ENCODE measurements at places on chromosomes 5 and 9. TPM values are rescaled to one million over a fixed set of nuclear protein-coding genes. Genes with fewer than 3 reads are reported as not detected.
A peak's percentile ranks its signal among the peaks of the same experiment; 100 is the strongest.

GRCh38 chr5:10653043-10653442, 89.2 kb downstream of the ANKRD33B start:
- H3K27me3 ChIP-seq: peaks cover 16% of the 10 kb centered on the region
- H3K4me3 ChIP-seq: no peak overlapping the region
- no peaks in the 10 kb centered on the region for H3K36me3 ChIP-seq
- no peak for DNase-seq
- H3K27ac ChIP-seq: no peak overlapping the region

DNA sequence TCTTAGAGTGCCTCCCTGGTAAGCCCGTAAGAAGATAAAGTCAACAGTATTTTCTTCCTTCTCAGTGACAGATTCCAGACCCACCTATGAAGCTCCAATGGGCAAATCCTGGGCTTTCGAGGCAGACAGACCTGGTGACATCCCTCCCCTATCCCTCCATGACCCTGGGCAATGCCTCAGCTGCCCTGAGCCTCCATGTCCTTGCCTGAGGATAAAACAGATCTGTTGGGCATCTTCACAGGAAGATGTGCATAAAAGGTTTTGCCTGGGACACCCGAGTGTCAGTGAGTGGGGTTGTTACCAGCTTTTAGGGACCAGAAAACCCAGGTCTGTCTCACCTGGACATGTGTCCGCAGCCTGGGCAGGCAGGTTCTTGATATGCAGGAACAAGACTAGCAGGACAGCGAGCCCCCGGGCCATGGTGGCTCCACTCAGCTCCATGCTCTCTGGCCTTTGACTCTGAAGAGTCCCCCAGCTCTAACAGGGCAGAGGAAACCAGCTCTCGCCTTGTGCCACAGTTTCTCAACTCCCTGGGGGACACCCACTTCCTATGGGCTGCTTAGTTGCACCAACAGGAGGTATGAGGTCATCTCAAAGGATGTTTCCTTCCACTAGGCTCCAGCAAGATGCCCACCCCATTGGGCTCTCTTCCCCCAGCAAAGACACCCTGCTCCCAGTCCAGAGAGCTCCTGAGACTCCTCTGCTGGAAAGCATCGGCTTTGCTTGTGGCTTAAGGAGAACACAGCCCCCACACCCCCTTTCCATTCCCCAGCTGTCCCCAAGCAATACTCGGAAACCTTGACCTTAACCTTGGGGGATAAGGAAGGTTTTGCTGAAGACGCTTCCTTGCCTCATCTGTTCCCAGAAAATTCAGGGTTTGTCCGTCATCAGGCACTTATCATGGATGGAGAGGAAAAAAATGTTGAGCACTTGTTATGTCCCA, at the start of gene FCN1:
Gene FCN1 (minus strand): TSS at position 482 of the 943 bp plus-strand sequence. CDS start 41 bp downstream, at position 441.
- no peak for DNase-seq
- H3K4me3 ChIP-seq: no peak within 1 kb of the TSS
- no peaks in the 10 kb centered on the region for H3K27me3 ChIP-seq
- no peaks in the 10 kb centered on the region for H3K4me1 ChIP-seq

DNA sequence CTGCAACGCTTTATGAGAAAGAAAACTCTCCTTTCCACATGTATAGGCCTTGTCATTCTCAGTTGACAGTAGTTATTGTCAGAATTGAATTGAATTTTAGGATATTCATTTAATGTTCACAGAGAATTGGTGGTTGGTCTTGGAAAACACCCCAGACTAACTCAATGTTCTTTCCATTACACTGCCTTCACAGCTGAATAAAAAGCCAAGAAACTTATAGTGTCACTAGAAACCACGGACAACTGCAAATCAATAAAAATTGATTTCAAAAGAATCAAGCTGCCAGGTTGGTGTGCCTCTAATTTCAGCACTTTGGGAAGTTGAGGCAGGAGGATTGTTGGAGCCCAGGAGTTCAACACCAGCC, 38.9 kb upstream of the IQGAP2 start:
- H3K36me3 ChIP-seq: no peaks in the 10 kb centered on the region
- H3K4me1 ChIP-seq: no peaks in the 10 kb centered on the region
- no peak overlapping the region for H3K27ac ChIP-seq
- DNase-seq: no peak

- no peaks in the 10 kb centered on the region for H3K4me1 ChIP-seq
- no peak overlapping the region for H3K27ac ChIP-seq
- H3K36me3 ChIP-seq: no peaks in the 10 kb centered on the region
- no peak overlapping the region for H3K4me3 ChIP-seq
Measured at GRCh38 chr9:31355965-31356364, 1028.5 kb upstream of the ACO1 start.

DNA sequence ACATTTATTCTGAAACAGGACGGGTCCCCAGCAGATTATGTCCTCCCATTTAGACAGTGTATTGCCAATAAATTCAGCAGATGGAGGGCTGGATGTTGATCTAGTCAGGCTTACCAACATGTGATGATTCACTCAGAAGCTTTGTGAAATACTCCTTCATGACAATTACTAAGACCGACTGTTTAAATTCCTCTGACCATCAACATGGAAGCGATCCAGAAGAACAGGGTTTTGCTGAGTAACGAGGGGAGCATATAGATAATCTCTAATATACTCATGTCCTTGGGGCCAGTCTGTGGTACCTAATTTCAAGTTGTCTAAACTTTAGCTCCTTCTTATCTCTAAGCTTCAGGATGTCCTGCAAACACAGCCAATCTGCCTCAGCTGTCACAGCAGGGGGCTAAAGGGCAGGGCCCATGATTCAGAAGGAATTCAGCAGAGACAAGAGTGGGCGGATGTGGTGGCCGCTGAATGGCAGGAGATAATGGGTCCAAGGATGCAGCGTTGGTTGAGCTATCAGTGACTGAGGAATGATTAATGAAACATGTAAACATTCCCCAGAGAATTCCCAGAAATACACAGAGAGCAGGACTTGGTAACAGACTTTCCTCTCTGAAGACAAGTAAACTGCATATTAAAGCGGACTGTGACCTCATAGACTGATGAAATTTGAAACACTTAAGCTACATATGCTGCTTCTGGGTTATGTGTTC, 109.4 kb downstream of the ANKRD55 start:
- no peaks in the 10 kb centered on the region for H3K36me3 ChIP-seq
- no peak for DNase-seq

DNA sequence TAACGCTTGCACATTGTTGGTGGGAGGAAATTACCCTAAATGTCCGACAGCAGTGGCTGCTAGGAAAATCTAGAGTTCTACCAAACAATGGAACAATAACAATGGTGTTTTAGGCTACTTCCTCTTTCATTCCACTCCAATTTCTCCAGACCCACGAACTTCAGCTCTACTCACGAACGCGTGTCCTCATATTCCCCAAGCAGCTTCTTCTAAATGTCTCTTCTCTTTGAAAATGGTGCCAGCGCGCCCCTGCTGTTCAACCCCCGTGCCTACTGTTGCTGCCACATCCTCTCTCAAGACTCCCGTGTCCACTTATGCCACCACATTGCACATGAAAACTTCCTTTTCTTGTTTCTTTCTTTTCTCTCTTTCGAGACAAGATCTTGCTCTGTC, 25.6 kb downstream of the OR2V2 start:
- no peak overlapping the region for H3K4me3 ChIP-seq
- H3K27ac ChIP-seq: no peak overlapping the region
- DNase-seq: peak; percentile 30
- peaks cover 24% of the 10 kb centered on the region for H3K27me3 ChIP-seq
- no peaks in the 10 kb centered on the region for H3K36me3 ChIP-seq
- H3K4me1 ChIP-seq: peaks cover 9% of the 10 kb centered on the region

DNA sequence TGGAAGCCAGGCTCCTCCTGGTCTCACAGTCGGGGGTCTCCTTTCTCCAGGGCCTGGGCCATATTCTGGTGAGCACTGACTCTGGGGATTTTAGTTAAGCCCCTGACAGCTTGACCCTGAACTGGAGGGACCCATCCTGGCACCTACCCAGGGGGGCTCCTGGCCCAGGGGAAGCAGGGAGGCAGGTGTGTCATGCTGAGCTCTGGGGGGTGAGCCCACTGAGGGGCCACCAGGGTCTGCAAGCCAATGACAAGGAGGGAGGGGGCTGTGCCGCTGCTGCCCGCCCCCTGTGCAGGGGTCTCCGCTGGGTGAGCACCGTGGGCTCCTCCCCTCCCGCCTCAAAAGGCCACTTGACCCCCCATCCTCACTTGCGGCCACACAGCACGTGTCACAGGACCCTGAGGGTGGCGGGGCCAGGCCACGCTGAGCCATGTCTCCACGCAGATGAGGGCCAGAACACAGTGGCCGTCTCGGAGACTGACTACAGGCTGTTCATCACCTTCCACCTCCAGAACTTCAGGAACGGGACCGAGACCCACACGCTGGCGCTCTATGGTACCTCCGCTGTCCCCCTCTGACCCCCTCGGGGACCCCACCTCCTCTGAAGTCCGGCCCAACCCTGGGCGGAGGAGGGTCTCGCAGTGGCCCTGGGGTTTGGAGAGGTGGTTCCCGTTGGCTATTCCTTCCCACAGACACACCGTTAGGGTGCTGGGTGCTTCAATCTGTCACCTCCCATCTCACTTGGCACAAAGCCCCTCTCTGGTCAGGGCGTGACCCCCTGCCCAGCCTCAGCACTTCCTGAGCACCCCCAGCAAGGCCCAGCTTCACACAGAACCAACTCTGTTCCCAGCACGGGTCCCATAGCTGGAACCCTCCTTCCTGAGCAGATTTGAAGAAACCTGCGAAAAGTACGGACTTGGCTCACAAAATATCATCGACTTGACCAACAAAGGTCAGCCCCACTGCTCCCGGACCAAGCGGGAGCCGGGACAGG, 2.0 kb downstream of the LCN9 start:
- no peaks in the 10 kb centered on the region for H3K36me3 ChIP-seq
- no peaks in the 10 kb centered on the region for H3K4me1 ChIP-seq
- DNase-seq: no peak

DNA sequence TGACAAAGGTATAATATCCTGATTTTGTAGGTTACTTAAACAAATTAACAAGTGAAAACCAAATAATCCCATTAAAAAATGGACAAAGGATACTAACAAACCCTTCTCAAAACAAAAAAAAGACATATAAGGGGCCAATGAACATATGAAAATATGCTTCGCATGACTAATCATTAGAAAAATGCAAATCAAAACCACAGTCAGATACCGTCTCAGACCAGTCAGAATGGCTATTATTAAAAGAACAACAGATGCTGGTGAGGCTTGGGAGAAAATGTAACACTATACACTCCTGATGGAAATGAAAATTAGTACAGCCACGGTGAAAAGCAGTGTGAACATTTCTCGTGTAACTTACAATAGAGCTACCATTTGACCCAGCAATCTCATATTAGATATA, 1542.2 kb upstream of the CDH9 start:
- no peaks in the 10 kb centered on the region for H3K27me3 ChIP-seq
- no peak overlapping the region for H3K27ac ChIP-seq
- H3K4me1 ChIP-seq: no peaks in the 10 kb centered on the region
- no peaks in the 10 kb centered on the region for H3K36me3 ChIP-seq
- DNase-seq: no peak
- H3K4me3 ChIP-seq: no peak overlapping the region

MSX2 gene
- 0.29 TPM for total RNA-seq

DNA sequence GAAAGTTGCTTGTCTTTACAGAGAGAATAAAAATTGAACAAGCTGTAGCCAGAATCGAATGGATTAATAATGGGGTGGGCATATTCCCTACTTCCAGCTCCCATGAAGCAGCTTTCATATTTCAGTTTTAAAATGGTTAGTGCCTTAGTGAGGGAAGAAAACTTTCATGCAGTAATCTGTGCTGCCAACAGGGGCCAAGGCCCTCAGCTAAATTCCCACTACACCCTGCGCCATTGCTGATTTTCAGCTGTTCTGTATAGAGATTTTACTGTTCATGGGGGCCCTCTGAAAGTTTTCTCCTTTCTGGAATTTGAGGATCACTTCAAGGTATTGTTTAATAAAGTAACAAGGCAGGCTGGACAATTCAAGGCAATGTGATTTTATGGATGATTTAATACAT, 58.2 kb downstream of the CAST start:
- peaks cover 63% of the 10 kb centered on the region for H3K4me1 ChIP-seq
- peak overlapping the region; percentile 79 for H3K27ac ChIP-seq
- DNase-seq: no peak
- no peaks in the 10 kb centered on the region for H3K27me3 ChIP-seq
- no peaks in the 10 kb centered on the region for H3K36me3 ChIP-seq
- no peak overlapping the region for H3K4me3 ChIP-seq

PKN3 gene
- 6.1 TPM for total RNA-seq

TRPM3 gene
- total RNA-seq: 2.4 TPM

PCDHGB5 gene
- total RNA-seq: 21.2 TPM

- H3K27ac ChIP-seq: no peak overlapping the region
- H3K4me3 ChIP-seq: no peak overlapping the region
- H3K27me3 ChIP-seq: no peaks in the 10 kb centered on the region
- DNase-seq: no peak
- no peaks in the 10 kb centered on the region for H3K36me3 ChIP-seq
- no peaks in the 10 kb centered on the region for H3K4me1 ChIP-seq
Measured at GRCh38 chr5:97847920-97848631, 665.0 kb upstream of the RIOK2 start.

COL23A1 gene
- 76.6 TPM for total RNA-seq

IFNA2 gene
- total RNA-seq: not detected

- H3K36me3 ChIP-seq: no peaks in the 10 kb centered on the region
- H3K4me1 ChIP-seq: no peaks in the 10 kb centered on the region
- H3K27ac ChIP-seq: no peak overlapping the region
Measured at GRCh38 chr5:57550132-57550531, 67.5 kb upstream of the ACTBL2 start.

DNA sequence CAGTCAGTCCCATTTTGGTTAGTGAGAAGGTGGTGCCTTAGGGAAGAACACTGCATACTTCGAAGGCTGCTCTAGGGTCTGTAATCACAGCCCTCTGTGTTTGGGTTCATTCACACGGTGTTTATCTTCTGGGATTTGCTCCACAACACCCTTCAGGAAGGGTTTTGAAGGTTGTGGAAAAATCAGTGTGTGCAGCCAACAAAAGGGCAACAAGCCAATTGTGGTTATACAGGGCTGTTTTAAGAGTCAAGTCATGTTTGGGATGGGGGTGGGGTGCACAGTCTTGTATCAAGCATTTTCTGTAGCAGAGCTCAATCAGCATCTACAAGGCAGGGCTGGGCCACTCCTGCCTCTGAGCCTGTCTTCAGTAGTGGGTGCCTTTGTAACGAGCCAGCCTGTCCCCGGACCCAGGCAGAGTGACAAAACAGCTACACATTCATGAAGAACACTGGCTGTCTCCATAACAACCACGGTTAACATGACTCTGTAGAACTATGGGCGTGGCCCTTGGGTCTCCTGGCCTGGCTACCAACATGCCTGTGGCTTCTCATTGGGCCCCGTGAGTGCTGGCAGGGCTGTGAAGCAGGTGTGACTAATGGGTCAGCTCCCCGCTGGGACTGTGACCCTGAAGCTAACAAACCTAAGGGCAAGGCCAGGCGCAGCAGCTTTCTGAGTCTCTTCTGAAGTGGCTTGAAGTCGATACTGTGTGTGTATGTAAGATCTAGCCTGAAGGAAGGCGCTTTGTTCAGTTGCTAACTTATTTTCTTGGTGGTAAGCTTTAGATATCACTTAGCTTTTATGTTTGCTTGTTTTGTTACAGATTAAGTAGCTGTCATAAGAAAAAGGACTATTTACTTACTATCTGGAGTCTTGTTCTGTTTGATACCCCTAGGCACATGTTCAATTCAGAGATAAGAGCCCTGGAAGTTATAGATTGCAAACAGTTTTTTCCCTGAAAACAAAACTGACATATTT, 27.9 kb upstream of the GOLM1 start:
- H3K36me3 ChIP-seq: no peaks in the 10 kb centered on the region
- H3K4me1 ChIP-seq: peaks cover 8% of the 10 kb centered on the region
- peak overlapping the region; percentile 29 for H3K27ac ChIP-seq
- no peak overlapping the region for H3K4me3 ChIP-seq

GRCh38 chr9:89077519-89077918, 86.3 kb downstream of the S1PR3 start:
- H3K4me1 ChIP-seq: no peaks in the 10 kb centered on the region
- no peak overlapping the region for H3K27ac ChIP-seq
- no peaks in the 10 kb centered on the region for H3K36me3 ChIP-seq

Data from thyroid gland (tissue), 4 donors.